Right renal cortex interstitium (tissue), 3 donors: ENCODE measurements at places on chromosomes 1 and 21.
A peak's percentile ranks its signal among the peaks of the same experiment; 100 is the strongest.

DNA sequence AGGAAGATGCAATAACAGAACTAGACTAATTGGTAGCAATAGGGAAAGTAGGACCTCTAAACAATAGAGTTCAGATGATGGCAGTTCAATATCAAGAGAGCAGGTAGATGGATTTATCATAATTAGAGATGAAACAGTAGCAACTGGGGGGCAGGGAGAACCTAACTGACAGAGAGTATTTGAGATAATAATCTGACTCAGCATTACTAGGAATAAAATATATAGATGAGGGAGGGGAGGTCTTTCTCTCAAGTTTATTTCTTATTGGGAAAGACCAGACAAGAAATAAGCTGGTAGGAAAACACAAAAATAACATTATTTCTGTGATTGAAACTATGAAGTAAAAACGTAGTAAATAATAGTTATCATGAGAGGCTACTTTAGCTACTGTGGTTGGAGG lies 1656.7 kb upstream of the B3GALT2 start:
- DNase-seq: no peak

DNA sequence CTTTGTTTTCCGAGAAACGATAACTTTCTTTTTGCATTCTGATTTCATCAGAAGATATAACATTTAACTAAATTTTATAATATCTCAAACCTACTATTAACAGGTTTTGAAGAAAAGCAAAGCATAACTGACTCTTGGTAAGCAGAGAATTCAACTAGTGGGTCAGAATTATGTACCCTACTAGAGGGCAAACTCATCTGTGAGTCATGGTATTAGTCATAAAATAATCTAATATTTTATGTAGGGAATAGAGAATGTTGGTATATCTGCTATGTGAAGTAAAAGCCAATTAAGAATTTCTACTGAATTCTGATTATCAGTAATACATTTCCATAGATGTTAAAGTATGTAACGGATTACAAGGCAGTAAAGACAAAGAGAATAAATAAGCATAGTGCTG lies 56.8 kb downstream of the USP1 start:
- DNase-seq: no peak

GRCh38 chr1:234970731-234971476 lies 157.7 kb downstream of the TOMM20 start:
- DNase-seq: peak; percentile 84

DNA sequence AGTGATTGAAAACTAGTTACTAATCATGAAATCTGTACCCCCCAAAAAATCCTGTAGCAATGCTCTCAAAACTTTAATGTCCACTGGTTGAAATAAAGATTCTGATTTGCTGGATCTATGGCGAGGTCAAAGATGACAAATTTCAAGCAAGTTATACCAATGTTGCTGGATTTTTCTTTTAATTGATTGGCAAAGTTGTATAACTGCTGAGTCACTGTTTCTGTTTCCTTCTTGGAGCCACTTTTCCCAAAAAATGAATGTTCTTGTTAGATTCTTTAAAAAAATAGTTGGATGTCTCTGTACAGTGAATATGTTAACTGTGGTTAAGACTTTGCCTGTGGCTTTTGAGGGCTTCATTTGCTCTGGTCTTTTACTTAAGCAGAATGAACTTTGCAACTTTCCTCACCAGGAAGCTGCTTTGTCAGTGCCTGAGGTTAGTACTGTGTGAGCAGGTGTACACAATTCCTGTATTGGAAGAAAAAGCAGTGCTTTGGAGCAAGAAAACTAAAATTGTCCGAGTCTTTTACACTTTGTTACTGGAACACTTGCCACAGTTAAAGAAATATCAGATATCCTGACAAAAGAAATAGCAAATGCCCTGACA lies 1211.9 kb downstream of the MRPL39 start:
- DNase-seq: no peak

DNA sequence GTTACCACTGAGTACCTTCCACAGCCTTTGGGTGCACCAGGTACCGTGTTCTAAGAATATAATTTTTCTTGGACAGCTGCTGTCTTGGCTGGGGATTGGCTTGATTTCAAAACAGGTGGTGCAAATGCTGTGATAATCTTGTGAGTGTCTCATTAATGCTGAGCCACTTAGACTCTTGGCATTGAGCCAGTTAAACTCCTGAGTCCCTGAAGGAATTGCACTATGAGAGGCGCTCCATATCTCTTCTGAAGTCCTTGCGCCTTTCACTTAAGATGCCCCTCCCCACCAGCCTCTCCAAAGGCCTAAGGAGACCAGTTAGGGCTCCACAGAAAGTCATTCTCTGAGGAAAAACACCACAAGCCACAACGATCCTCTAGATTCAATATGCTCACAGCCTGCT lies 51.0 kb downstream of the BACH1 start:
- no peak for DNase-seq

DNA sequence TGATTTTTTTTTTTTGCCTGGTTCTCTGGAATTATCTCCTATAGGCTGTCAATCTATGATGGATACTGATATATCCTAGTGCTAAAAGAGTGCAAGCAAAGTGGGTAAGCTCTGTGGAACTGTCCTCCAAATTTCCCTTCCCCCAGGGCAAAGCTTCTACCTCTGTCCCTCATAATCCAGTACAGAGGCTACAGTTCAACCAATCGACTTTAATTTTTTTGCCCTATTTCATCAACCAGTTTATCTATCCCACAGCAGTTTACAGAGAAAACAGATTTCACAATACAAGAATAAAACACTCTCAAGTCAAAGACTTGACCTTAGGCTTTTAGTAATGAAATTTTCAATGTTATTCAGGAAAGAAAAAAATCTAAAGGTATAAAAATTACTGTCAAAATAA lies 13.9 kb downstream of the PUM1 start:
- DNase-seq: no peak

DNA sequence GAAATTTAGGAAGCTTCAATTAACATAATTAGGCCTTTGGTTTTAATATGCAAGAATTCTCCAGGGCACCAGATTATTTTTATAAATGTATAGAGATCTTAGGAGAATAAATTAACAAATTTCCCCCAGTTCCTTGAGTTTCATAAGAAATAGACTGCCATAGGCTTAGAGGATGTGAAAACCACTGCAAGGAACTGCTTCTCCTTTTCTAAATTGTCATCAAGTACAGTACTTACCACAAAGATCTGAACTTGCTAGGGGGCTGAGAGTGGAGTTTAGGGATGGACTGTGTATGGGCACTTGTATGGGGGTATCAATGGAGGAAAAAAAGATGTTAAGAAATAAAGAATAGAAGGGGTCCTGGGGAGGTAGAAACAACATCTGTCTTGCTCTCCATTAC lies 31.1 kb downstream of the LHX8 start:
- DNase-seq: no peak

- no peak for DNase-seq
Observed at GRCh38 chr1:208131621-208132286, 112.4 kb downstream of the PLXNA2 start.

GRCh38 chr1:205301205-205301821 lies 20.2 kb downstream of the NUAK2 start:
- peak; percentile 76 for DNase-seq

DNA sequence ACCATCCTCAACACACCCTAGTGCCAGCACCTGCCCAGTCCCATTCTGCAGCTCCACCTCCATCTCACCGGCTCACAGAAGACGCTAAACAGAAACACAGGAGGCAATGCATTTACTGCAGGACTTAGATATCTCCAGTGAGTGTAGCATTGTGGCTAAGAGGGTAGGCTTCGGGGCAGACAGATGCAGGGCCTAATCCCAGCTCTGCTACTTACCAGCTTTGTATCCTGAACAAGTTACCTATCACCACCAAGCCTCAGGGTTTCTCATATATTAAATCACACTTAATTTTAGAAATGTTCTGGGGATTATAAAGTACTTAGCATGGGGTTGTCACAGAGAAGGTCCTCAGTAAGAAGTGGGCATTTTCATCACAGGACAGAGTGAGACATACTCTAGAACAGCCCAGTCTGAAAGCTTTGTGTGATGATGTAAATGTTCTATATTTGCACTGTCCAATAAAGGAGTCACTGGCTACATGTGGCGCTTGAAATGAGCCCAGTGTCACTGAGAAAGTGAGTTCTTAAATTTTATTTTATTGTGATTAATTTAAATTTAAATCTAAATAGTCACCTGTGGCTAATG lies 149.3 kb upstream of the C8B start:
- DNase-seq: no peak

DNA sequence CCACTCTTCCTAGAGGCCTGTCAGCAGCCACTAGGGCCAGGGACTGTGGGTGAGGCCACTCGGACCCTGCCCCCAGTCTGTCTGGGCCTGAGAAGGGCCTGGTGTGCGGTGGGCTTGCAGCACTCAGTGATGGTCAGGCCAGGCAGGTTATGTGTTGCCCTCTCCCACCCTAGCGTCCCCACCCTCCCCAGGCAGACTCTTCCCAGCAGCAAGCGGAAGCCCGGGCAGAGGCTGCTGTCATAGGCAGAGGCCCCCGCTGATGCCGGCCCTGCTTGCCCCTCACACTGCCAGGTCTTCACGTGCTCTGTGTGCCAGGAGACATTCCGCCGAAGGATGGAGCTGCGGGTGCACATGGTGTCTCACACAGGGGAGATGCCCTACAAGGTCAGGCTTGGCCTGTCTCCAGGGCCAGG lies 6.6 kb downstream of the ZBTB48 start:
- DNase-seq: no peak

GRCh38 chr1:49111931-49112330 lies 335.2 kb upstream of the BEND5 start:
- DNase-seq: no peak

- no peak for DNase-seq
Observed at GRCh38 chr1:186078245-186078644, 296.8 kb downstream of the TPR start.

- DNase-seq: no peak
Observed at GRCh38 chr1:214331180-214331579, 50.2 kb downstream of the SMYD2 start.
